Activated naive CD8-positive, alpha-beta T cell treated with anti-CD3 and anti-CD28 coated beads, Interleukin-2, amount 10 ng/mL, durations not matched to agents 7 days and 5 days (primary cell): ENCODE measurements at places on chromosomes 11 and 22. TPM values are rescaled to one million over a fixed set of nuclear protein-coding genes. Genes with fewer than 3 reads are reported as not detected.

GRCh38 chr11:64021757-64022093, 14.0 kb upstream of the FLRT1 start:
- DNase-seq, result no peak

- DNase-seq, result peak; percentile 77
Measured at GRCh38 chr22:38202437-38203089, 769 bp downstream of the MAFF start.

- no peak for DNase-seq
Measured at GRCh38 chr11:19794161-19794560, 81.5 kb downstream of the NAV2 start.

DNA sequence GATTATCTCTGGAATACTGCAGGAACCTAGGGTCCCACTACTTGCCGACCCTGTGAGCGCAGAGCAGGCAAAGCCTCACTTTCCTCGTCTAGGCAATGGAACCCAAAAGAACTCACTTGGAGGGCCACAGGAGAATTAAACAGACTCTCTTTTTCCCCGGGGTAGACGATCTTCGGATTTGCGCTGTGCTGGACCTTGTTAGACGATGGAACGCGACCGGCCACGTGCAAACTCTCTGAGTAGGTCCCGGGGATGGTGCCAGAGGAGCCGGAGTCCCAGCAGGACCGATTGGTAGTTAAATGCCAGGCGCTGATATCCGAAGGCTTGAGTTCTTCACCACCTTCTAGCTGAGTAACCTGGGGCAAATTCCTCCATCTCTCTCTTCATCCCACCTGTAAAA, 1.0 kb upstream of the SLC1A2 start:
- DNase-seq, result no peak

Gene KRTAP5-2
- total RNA-seq, result not detected
